Anterior cingulate cortex (tissue), 58 donors: ENCODE measurements at places on chromosomes 4 and X.
A peak's percentile ranks its signal among the peaks of the same experiment; 100 is the strongest.

DNA sequence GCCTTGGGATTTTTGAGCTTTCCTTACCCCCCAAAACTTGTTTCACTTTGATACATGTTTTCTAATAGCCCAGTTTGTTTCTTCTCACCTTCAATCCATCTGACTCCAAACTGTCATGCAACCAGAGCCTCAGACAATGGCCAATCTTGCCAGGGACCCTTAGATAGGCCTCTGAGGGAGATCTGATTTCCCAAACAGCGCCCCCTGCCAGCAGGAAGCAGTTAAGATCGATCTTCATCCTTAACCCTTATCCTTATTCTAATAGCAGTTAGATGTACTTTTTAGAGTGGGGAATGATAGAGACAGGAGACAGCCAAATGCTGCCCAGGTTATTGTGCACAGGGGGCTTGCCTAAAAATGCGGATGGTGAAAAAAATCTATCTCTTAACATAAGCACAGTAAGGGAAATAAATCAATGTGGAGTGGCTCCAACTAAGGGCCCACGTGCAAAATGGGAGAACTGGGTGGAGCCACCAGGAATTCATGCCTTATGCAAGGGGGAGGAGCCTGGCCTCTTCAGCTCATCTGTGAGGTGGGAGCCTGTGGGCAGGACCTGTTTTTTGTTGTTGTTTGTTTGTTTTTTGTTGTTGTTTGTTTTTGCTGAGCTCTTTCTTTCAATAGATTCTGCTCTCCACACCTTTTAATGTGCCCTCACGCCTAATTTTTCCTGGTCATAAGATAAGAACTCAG is 833.6 kb upstream of the AGA start:
- no peak for DNase-seq

DNA sequence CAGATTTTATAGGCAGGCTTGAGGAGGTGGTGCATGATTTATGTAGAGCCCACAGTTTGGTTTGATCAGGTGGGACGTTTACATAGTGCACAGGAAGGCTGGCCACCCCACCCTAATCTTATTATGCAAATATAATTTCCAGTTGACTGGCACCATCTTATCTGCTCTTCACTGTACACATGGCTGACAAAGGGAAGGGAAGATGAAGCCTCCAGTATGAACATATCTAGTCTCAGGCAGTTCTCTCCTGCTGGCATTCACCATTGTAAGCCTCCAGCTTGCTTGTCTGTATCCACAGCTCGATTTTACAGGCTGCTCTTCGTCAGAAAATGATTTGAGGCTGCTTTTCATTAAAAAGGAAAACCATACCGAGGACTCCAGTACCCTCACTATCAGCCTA is 278.3 kb downstream of the TECRL start:
- no peak for DNase-seq

GRCh38 chrX:153353416-153353815 is 19.5 kb downstream of the ZNF275 start:
- no peak for DNase-seq

DNA sequence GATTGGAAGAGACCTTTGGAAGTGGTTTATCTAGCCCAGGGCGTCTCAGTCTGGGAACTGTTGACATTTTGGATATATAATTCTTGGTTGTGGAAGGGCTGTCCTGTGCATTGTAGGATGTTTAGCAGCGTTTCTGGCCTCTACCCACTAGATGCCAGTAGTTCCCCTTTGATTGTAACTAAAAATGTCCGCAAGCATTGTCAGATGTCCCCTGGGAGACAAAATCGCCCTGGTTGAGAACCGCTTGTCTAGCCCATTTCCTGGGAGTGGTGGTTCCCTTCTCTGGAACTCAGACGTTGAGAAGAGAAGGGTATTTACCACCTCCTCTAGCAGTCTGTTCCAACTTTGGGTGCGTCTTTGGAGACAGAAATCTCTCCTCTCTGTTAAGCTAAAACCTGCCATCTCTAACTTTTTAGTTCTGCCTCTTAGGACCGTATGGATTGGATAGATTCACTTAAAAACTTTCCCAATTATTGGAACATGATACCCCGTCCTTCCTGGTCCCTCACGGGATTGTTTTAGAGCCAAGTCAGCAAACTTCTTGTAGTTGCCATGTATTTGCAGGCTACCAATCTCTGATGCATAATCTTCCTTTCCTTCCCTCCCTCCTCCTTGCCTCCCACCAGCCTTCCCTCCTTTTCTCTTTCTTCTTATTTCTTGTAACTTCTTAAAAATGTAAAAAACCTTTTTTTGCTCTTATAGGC is 13.9 kb downstream of the TMEM165 start:
- no peak for DNase-seq

- DNase-seq: no peak
These were observed 29.6 kb downstream of the SATL1 start for GRCh38 chrX:85213792-85214530.

GRCh38 chr4:180617196-180617595 is 1626.0 kb upstream of the TENM3 start:
- DNase-seq: no peak

- no peak for DNase-seq
These were observed 60.0 kb downstream of the MAP7D2 start for GRCh38 chrX:20056704-20057103.

GRCh38 chr4:151355155-151355554 is 29.8 kb upstream of the SH3D19 start:
- DNase-seq: no peak

DNA sequence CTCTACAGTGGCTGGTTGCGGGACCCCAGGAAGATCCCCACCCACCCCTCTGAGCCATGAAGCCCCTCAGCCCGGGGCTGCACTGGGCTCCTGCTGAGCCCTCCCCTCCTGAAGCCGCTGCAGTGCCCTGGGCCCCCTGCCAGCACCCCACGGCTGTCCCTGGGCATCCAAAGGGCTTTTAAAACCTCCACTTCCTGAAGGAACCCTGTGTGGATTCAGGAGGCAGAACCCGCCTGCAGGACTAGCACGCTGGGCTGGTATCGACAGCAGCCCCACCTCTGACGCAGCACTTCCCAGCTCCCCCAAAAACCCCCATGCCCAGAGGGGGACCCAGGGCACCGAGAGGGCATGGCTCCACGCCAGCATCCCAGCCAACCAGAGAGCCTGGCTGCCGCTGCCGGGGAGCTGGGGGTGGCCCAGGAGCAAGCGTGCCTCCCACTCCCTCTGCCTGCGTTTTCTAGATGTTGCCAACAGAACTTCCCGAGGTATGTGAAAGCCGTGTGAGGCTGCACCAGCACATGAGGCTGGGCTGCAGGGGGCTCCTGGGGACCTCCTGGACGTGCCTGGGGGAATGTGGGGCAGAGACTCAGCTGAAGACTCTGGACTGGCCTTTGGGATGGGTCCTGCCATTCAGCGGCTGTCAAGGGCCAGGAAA is 6.3 kb downstream of the MXD4 start:
- DNase-seq: no peak

GRCh38 chr4:169661761-169662160 is 41.4 kb downstream of the CLCN3 start:
- DNase-seq: no peak

GRCh38 chr4:24836661-24837242 is 41.4 kb downstream of the SOD3 start:
- no peak for DNase-seq

GRCh38 chr4:163568843-163569242 is 74.4 kb downstream of the TMA16 start:
- DNase-seq: no peak

DNA sequence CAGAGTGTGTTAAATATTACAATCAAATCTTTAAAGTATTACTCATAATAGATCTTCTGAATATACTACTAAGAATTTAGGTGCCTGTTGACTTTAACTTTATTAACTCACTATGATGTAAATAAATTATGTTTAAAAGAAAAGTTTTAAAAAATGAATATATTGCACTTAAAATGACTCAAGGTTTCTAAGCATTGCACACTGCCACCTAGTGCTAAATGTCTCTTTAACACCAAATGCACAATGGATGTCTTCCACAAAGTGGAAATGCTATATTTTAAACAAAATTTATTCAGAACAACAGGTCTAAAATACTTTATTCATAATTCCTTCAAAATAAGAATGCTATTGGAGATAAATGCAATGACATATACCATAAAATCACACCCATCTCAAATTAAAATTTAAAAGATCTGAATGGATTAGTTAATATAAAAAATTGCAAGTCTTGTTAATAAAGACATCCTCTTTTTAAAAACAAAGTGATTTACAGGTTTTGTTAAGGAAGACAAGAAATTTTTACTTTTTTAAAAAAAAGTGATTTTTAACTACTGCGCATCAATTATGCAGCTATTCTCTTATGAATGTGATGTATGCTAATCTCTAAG is 5.5 kb downstream of the INPP4B start:
- DNase-seq: no peak

GRCh38 chr4:1342003-1342402 is 5.0 kb upstream of the UVSSA start:
- DNase-seq: no peak

- no peak for DNase-seq
These were observed 158.2 kb downstream of the SPRY1 start for GRCh38 chr4:123554801-123555232.

DNA sequence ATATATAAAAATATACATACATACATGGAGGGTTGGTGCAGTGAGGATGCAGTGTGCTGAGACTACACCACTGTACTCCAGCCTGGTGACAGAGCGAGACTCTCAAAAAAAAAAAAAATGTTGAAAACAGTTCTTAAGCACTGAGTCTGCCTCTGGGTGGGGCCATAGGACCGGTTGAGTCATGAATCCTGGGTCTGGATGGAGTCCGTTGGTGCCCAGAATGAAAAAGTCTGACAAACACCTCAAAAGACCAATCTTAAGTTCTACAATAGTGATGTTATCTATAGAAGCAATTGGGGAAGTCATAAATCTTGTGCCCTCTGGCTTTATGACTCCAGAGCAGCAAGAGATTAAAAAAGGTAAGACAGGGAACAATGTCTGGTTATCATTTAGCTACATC is 70.4 kb downstream of the FGFBP1 start:
- no peak for DNase-seq

- no peak for DNase-seq
These were observed 15.6 kb downstream of the XKRX start for GRCh38 chrX:100913111-100913510.

GRCh38 chrX:56978172-56978571 is 17.2 kb downstream of the SPIN3 start:
- no peak for DNase-seq

DNA sequence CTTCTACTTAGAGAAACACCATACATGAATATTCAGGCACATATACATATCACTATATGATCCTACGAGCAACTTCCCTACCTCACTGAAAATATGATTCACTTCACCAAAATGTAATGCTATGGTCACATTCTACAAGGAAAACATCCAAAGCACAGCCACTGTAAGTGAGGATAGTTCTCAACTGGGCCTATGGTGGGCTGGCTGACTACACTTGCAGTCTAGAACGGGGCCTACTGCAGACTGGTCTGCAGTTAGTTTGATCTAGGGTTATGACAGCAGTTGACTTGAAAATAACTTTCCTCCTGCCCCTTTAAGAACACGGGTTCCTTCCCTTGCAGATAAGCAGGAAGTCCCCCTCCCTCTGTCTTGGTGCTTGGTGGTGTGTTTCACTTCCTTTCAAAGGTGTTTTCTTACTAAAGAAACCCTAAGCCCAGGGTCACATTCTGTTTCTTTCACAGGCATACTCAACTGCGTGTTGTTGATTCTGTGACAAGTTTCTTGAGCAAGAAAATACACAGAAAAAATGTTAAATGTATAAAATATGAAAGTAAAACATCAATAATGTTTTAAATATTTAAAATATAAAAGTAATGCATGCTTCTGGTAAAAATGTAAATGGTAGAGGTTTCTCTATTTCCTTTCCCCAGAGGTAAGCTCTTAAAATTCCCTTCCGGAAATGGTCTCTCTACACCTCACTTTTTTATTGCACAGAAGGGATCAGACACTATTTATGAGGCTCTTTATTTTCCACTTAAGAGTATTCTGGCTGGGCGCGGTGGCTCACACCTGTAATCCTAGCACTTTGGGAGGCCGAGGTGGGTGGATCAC is 18.0 kb upstream of the TMSB4X start:
- DNase-seq: no peak

DNA sequence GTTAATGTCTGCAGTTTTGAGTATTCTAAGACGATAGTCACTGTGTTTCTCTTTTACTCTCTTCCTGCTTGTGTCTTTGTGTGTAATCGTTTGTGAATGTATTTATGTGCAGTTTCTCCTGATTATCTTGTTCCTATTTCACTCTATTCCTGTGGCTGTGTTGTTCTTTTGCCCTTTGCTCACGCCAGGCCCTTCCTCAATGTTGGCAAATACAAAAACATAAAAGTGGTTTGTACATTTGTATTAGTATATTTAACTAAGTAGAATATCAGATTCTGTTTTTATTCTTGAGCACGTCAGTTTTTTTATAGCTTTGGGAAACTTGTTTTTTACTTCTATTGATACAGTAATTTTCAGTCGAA is 107.6 kb upstream of the BMPR1B start:
- DNase-seq: no peak

DNA sequence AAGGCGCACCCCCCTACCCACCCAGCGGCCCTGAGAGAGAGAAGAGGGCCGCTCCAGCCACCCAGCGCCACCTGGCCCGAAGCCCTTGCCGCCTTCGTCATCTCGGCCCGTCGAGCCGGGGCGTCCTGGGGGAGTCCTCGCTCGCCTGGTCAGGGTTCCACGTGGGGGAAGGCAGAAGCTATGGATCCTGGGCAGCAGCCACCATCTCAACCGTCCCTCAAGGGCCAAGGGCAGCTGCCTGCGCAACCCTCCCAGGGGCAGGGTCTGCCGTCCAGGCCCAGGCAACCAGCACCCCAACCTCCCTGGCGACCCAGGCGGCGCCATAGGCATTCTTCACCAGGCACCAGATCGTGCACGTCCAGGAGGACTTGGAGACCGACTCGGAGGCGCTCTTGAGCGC is 51.5 kb upstream of the IL13RA2 start:
- no peak for DNase-seq

DNA sequence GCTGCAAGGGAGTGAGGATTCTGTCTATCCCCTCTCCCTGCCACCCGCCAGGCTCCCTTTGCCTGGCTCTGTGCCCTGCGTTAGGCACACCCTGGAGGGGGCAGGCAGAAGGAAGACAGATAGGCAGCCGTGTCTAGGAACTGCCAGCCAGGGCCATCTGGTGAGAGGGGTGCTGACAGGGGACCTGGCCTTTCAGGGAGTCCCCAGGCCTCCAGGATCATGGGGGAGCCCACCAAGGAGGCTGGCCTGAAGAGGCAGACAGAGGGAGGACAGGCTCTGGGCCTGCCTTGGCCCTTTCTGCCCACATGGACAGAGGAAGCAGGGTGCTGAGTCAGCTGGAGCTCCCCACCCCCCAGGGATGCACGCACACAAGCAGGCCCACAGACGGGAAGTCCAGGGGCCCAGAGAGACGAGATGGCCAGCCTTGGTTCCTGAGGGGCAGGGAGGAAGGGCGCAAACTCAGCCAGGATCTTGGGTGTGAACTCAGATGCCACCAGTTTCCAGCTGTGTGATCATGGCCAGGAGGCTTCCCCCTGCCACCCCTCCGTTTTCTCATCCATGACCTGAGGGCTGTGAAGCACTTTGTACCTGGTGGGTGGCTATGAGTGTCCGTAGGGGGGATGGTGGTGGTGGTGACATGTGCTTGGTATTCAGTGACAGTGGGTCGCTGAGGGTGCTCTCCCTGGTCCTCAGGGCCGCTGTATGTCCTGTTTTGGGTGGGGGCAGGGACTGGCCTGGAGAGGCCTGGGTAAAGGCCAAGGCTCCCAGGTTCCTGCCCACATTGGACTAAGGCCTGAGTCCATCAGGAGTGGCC is 1.8 kb downstream of the SH3BP2 start:
- peak; percentile 49 for DNase-seq
